Islet precursor cell (in vitro differentiated cells): ENCODE measurements at places on chromosomes 4 and X.

DNA sequence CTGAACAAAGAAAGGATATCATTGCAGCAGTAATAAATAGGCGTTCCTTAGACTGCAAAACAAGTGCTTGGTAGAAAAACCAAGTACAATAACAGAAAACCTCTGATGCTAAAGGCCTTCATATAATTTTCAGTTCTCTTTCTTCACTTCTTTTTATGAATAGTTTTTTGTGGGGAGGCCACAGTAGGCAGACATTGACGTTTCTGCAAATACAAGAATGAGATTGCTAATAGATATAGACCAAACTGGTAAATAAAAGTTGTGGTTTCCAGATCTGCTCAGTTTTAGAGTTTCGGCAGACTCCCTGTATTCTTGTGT is 57.0 kb upstream of the RAP1GDS1 start:
- DNase-seq, result no peak

GRCh38 chrX:39829965-39830364 is 267.8 kb downstream of the BCOR start:
- no peak for DNase-seq

- no peak for DNase-seq
Observed at GRCh38 chr4:53240573-53240972, 125.3 kb downstream of the SCFD2 start.

GRCh38 chr4:145988628-145989027 is 50.0 kb upstream of the ZNF827 start:
- DNase-seq, result no peak

- DNase-seq, result no peak
Observed at GRCh38 chr4:105679186-105679585, 29.3 kb downstream of the INTS12 start.

- DNase-seq, result no peak
Observed at GRCh38 chrX:10965174-10965798, 145.8 kb upstream of the HCCS start.

GRCh38 chr4:123340381-123340701 is 56.3 kb upstream of the SPRY1 start:
- DNase-seq, result no peak

GRCh38 chr4:145438298-145438697 is 43.4 kb upstream of the SMAD1 start:
- no peak for DNase-seq

GRCh38 chr4:133759428-133759827 is 442.2 kb downstream of the PABPC4L start:
- DNase-seq, result peak; percentile 81

DNA sequence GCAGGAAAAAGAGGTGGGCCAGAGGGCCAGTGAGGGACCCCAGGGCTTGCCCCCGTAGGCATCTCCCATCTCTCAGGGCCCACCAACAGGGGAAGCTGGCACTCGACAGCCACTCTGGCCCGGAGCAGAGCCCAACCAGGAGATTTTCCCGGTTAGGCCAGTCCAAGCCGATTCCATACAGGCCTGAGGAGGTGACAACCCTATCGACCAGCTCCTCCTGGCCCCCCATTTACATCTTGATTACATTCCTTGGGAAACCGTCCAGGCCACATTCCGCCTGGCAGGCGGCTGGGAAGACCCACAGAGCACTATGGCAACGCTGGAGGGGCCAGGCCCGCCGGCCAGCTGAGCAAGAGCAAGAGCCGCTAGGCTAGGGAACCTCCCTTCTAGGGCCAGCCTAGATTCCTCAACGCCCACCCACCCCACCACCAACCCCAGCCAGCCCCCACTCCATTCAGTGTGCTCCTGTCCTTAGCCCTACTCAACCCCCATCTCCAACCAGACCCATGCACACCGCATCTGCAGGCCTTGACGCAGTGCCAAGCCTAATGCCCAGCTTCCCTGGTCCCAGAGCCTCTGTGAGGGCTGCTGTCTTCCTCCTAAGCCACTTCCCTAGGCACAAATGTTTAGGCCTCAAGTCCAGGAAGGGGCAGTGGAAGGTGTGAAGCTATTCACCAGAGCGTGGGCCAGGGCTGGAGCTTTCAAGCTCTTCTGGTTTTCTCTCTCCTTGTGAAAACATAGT is 161.2 kb downstream of the EFNB1 start:
- peak; percentile 93 for DNase-seq

DNA sequence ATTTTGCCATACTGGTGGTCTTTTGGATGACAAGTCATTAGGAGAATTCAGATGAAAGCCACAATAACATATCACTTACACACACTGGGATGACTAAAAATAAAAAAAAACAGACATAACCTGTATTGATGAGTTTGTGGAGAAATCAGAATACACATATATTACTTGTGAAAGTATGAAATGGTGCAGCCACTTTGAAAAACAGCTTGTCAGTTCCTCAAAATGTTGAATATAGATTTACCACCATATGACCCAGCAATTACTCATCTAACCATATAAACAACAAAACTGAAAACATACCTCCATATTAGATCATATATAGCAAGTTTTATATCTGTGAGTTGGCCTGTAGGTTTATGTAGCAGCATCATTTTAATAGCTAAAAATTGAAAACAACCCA is 608.7 kb downstream of the TLL1 start:
- no peak for DNase-seq

GRCh38 chr4:147578051-147578476 is 39.1 kb upstream of the TMEM184C start:
- peak; percentile 73 for DNase-seq

DNA sequence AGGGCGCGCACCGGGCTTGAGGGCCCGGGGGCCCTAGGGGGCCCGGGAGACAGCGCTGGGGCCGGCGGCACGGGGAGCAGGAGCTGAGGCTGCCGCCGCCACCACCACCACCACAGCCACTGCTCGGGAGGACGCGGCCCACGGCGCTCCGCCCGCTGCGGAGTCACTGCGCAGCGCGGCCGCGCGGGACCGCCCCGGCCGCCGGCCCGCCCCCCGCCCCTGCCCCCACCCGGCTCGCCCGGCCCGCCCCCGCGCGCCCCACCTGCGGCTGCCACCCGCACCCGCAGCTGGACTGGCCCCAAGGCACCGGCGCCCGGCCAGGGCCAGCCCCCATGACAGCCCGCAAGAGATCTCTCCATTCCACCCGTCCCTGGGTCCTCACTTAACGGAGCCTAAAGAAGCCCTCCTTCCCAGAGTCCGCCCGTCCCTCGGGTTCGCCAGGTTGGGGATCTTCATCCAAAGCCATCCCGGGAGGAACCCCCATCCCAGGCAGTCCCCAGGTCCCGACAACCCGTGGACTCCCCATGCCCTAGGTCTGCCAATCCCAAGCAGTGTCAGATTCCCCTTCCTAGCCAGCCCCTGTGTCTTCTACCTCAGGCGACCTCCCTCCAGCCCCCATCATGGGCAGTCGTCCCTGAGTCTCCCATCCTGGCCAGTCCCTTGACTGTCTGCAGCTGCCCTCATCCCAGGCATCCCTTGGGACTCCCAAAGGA is 40.0 kb upstream of the IQSEC2 start:
- DNase-seq, result no peak

DNA sequence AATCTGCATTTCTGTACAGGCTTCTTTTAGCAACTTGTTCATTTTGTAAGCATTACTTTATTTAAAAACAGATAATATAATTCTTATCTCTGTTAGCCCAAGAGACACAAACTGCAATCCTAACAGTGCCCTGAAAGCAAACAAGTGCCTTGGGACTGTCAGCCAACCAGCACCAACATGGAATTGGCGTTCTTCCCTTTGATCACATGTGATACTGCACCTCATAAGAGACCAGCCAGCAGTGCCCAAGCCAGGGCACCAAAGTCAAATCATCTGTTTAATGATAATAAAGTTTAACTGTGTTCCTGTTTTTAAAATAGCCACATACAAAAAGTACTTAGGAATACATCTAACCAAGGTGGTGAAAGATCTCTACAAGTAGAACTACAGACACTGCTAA is 223.2 kb downstream of the PRDM5 start:
- DNase-seq, result no peak

DNA sequence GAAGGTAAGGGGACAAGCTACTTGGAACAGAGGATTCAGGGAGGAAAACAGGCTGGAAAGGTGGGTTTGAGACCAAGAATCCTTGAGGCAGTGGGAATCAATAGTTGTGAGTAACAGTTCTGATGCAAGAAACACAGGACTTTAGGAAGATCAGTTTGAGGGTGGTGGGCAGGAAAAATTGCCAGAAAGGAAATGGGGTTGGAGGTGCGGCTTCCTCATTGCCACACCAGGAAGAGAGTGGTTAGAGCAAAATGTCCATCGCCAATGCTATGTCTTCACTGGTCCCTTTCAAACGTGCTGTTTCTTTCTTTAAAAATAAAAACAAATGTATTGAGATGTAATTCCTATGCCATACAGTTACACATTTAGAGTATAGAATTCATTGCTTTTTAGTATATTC is 57.1 kb upstream of the NOCT start:
- DNase-seq, result no peak

DNA sequence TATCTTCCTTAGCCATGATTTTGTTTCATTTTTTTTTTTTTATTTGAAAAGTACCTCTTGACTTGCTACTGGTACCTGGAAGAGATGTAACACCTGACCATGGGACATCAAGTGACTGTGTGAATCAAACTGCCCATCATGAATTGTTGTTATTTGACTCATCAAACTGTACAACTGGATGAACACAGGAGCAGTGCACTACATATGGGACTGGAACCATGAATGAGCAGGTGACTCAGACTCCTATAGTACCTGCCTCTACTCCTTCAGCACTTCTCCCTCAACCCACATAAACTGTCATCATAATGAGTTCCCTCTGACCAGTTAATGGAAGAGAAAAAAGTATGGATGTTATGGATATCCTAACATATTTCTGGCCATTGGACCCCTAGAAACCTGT is 15.9 kb upstream of the UBE2D3 start:
- DNase-seq, result no peak

DNA sequence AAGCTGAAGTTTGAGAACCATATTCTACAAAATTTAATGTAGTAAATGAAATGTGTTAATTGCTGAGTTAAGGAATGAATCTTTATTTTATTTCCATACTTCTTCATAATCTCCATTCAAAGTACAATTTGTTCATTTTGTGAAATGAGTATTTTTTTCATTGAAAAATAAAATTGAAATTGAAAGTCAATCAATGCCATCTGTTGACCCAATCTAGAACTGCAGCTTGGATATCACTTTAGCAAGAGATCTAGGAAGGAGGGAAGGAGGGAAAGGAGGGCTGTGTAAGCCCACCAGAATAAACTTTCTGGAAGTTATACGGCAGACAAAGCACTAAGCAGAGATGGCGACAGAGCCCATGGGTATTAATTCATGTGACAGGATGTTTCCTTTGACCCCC is 128.4 kb downstream of the ZMAT1 start:
- DNase-seq, result no peak

- DNase-seq, result no peak
Observed at GRCh38 chr4:122636697-122637096, 15.8 kb upstream of the IL21 start.
